H9 (cell line): ENCODE measurements at places on chromosomes 3 and 15. TPM values are rescaled to one million over a fixed set of nuclear protein-coding genes. Genes with fewer than 3 reads are reported as not detected.

GRCh38 chr3:16759227-16759903, 125.4 kb upstream of the PLCL2 start:
- no peak for DNase-seq

ZNF662 gene
- total RNA-seq, result not detected in 2 replicates

GRCh38 chr3:10420745-10421475, 84.5 kb downstream of the ATP2B2 start:
- DNase-seq, result no peak

GRCh38 chr3:38004415-38005075, 14.0 kb downstream of the VILL start:
- peak; percentile 60 for DNase-seq

DNA sequence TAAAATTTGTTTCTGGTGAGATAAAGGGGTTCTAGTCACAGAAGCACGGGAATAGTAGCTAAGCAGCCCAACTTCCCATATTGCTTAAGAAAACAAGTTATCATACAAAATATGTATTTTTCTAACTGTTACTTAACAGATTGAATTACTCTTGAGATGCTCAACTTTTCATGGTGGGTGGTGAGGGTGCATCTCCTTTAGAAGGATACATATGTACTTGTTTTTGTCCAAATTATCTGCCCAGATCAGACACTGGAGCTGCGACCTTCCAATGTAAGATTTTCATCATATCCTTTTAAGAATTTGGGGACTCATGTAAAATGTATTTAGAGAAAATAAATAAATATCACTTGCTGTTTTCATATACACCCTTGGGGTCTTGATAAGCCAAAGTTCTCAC, 252.2 kb upstream of the SOX2 start:
- no peak for DNase-seq

DNA sequence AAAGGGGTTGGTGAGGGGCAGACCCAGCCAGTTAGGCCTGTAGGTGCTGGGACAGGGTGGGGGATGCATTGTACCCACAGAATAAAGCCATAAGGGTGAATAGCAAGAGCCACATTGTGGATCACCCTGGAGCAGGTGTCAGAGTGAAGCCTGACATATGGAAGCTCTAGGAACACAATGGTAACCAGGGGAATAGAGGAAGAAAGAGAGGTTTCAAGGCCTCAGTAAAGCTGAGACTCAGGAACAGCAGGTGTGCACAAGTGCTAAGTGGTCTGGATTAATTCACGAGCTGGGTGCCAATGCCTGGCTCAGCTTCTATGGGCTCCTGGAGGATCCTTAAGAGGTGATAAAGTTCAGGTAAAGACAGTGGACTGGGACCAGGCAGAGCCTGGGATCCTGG, 323.7 kb upstream of the CTNNB1 start:
- no peak for DNase-seq

DNA sequence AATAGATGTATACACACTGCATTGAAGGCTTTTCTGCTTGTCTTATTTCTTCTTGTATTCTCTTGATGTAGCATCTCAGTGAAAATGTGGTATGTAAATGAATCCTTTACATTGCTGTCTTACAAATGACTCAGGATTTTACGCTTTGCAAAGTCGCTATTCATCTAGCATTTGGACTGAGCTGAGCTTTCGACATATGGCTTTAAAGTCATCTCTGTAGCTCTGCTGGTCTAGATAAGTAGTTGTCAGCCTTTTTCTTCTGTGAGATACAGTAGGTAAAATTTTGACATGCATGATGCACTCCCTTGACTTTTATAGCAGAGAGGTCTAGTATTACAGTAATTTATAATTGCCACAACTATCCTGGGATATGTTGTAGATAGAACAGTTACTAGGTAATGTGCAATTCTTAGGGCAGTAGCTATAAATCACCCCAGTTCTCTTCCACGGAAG, 16.8 kb downstream of the MEF2A start:
- DNase-seq, result no peak

RBM6 gene
- 81.4 and 90.7 TPM in 2 replicates for total RNA-seq

DNA sequence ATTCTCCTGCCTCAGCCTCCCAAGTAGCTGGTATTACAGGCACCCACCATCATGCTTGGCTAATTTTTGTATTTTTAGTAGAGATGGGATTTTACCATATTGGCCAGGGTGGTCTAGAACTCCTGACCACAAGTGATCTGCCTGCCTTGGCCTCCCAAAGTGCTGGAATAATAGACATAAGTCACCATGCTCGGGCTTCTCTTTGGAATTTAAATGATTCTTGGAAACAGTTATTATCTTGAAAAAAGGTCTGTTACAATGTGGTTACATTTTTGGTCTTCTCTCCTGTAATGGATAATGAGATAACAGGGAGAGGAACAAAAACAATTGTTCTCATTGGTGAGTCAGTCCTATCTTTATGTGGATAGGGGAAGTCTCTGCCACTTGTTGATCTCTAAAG, 59.8 kb upstream of the AADACL2 start:
- DNase-seq, result no peak

GRCh38 chr15:92011611-92012367, 158.3 kb downstream of the SLCO3A1 start:
- peak; percentile 38 for DNase-seq

CGNL1 gene
- 32.5 and 34.6 TPM in 2 replicates for total RNA-seq

DNA sequence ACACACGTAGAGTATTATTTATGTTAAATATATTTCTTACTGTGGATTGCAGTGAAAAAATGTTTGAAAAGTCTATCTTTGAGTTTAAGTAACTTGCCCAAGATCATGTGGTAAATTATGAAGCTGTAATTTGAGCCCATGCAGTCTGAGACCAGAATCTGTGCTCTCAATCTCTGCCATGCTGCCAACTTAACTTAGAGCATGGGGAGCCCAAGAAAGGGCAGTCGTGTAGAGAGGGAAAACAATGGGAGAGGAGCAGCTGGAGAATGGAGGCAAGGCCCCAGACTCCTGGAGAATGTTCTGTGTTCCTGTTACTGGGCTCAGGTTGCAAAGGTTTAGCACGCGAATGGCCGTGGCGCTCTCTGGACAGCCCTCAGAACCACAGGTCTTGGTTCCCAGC, 311.6 kb upstream of the RASGRP1 start:
- no peak for DNase-seq

DNA sequence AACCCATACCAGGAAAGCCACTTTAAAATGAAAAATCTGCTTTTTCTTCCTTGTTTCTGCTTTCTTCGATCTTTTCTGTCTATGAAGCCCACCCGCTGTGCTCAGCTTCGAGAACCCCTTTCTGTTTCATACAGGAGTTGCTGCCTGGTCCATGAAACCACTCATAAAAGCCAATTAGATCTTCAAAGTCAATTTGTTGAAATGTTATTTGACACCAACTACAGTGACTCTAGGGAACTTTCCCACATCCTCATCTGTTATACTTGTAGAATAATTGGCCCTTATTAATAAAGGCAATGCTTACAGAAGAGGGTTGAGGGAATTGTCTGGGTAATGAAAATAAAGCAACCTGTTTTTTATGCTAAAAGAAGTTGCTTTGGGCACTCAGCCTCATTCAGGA, 523.6 kb downstream of the OCA2 start:
- DNase-seq, result no peak

- DNase-seq, result no peak
Measured at GRCh38 chr3:154548341-154548740, 118.4 kb upstream of the GPR149 start.

MESD gene
- 29.1 and 30.1 TPM in 2 replicates for total RNA-seq

ZNF80 gene
- total RNA-seq, result not detected in 2 replicates
